ENCODE measurements at places on chromosomes 16 and 17. TPM values are rescaled to one million over a fixed set of nuclear protein-coding genes. Genes with fewer than 3 reads are reported as not detected.

TBX6 gene
- total RNA-seq: 0.24 TPM

- DNase-seq: peak; percentile 74
Observed at GRCh38 chr16:30934827-30935557, 11.6 kb downstream of the FBXL19 start.

- peak; percentile 34 for DNase-seq
Observed at GRCh38 chr16:70018254-70018653, 67.1 kb downstream of the CLEC18A start.

- DNase-seq: no peak
Observed at GRCh38 chr17:61097781-61098180, 301.9 kb upstream of the TBX2 start.
